ENCODE measurements at places on chromosomes 2 and 18.

DNA sequence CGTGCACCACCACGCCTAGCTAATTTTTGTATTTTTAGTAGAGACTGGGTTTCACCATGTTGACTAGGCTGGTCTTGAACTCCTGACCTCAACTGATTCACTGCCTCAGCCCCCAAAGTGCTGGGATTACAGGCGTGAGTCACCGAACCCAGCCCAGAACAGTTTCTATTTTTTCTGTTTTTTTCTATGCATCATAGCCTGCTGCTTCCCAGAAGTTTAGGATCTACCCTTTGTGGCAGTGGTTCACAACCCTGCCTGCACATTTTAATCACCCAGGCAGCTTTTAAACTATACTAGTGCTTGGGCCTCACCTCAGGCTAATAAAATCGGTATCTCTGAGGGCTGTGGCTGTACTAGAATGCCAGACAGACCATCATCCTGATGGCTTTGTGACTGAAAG, 39.7 kb upstream of the SOCS6 start:
- no peak for DNase-seq

DNA sequence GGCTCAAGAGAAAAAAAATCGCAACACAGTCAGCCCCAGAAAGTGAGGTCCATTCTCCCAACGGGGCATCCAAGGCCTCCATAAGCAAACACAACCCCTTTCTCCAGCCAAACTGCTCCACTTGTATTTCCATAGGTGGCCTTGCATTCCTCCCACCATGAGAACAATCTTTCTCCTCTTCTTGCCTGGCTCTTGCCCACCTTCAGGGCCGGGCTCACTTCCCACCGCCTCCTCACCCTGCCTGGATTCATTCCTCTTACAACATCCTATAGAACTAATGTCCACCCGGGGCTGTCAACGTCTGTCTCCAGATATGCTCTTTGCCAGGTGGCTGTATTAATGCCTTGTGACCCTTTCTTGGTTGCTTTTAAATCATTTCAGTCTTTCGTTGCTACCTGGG, 124.5 kb downstream of the SMAD7 start:
- no peak for DNase-seq

DNA sequence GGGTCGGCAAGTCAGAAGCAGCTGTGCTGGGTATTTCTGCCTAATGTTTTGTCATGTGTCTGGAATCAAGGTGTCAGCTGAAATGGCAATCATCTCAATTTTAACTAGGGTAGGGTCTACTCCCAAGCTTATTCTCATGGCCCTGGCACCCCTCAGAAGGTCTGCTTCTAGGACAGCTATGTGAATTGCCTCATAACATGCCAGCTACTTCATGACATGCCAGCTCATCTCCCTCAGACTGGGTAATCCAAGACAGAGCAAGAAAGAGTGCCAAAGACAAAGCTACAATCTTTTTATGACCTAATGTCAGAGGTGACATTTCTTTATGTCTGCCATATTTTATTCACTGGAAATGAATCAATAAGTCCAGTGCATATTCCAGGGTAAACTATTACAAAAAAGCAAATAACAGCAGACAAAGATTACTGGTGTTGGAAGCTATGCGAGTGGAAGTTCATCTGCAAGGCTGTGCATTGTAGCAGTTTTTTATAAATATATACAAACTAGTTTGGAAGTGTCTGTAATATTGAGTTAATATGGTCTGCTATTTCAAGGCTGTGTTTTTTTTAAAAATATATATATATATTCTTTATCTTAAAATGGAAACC, 153.3 kb downstream of the FSIP2 start:
- DNase-seq = no peak

DNA sequence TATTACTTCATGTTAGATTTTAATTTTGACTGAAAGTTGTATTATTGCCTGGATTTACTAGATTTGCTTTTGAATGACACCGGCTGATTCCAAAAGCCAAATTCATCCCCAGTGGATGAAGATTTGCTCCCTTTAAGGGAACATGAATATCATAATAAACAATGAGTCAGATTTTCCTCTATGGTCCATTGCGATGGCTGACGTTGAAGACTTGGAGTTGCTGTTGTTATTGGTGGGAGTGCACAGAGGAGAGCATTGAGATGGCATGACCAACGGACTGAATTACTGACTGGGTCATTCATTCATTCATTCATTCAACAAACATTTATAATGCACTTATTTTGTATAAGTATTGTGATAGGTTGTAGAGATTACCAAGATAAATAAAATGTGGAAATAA, 33.4 kb upstream of the LYPD1 start:
- no peak for DNase-seq

DNA sequence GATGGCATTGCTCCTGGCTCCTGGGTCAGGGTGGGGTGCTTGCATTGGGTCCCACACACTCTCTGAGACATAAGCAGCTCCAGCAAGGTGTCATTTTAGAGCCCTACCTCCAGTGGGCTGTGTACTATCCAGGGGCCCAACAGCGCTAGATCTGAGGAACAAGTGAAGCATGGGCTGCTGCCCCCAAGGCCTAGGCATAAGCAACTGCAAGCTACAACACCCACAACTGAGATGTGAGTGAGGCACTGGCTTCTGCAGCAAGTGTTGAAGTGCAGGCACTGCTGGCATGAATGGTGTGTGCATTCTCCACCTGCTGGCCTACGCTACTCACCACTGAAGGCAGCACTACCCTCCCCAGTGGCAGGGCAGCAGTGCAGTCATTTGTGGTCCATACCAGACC, 81.0 kb upstream of the STK39 start:
- no peak for DNase-seq

GRCh38 chr2:99821572-99821971, 320.8 kb downstream of the AFF3 start:
- DNase-seq = no peak

- DNase-seq = no peak
Measured at GRCh38 chr2:182115258-182115657, 129.6 kb downstream of the PPP1R1C start.

DNA sequence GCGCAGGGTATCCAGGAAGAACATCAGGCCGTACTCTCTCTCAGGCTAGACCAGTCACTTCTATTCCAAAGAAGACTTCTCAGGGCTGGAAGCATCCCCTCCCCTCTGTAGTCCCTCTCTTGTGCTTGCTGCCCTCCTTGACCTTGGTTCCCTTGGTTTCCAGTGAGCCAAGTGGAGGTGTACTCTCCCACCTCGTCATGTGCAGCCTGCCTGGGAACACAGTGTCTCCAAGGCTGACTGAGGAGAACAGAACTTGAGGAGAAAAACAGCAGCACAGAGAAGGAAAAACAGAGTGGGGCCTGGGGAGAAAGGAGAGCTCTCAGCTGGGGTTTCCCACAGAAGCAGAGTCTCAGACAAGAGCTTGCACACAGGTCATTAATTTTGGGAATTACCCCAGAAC, 52.7 kb downstream of the HAUS1 start:
- no peak for DNase-seq

- DNase-seq = no peak
Measured at GRCh38 chr2:18896125-18896764, 306.9 kb upstream of the NT5C1B start.

- DNase-seq = no peak
Measured at GRCh38 chr18:24801001-24801400, 340.6 kb downstream of the HRH4 start.

Data from stimulated activated CD4-positive, alpha-beta T cell treated with anti-CD3 and anti-CD28 coated beads, Interleukin-1b, Interleukin-23, amount 100 ng/mL, for 48 hours (primary cell).